ENCODE measurements at places on chromosomes 2 and 18.

DNA sequence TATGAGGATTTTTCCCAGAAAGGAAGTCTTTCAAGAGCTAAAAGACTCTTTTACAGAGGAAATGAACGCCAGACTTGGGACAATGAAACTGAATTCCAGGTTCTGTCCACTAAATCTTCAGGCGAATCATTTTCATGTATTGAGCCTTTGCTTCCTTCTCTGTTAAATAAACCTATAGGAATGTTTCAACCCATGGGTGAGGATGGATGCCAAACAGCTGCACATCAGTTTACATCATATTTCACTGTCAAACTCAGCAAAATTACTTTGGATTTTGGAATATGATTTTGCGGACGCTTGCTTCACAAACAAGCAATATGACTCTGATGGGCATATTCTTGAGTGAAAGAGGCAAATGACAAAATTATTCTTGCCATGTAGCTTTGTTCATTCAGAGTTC is 256.1 kb upstream of the ZNF521 start:
- no peak for DNase-seq

GRCh38 chr2:105394951-105395611 is 3.8 kb downstream of the FHL2 start:
- no peak for DNase-seq

DNA sequence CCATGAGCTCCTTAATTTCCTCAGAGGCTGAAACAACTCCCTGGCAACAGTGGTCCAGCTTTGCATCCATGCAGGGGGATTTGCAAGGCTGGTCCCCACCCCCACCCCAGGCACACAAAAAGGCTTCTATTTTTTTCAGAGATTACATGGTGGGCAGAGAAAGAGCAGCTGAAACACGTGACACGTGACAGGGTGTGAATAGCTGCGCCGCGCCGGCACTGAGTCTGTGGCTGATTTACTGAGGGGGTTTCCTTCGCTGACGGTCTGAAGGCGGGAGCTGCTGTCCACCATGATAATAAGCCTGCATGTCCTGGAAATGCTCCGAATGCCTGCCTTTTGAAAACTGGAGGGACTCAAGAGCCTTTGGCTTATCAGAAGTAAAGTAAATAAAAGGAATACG is 50.7 kb upstream of the APCDD1 start:
- no peak for DNase-seq

- DNase-seq = no peak
Measured at GRCh38 chr2:219405958-219406860, 12.0 kb upstream of the DES start.

DNA sequence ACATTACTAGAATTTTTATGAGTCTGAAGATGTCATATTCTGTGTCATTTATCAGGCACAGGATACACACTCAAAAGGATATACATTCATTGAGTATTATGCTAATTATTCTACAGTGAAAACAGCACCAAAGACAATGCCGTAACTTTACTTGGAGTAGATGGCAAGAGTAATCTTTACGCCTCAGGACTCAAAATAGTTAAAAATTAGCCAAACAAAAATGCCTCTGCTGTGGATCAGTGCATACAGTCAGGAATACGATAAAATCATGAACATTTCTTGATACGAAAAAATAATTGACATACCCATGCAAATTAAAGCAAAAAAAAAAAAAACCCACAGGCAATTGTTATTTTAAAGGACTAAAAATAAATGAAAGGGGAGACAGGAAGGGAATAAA is 129.7 kb downstream of the NETO1 start:
- no peak for DNase-seq

GRCh38 chr2:200655918-200656580 is 70.2 kb downstream of the AOX1 start:
- no peak for DNase-seq

GRCh38 chr18:46343931-46344372 is 239.8 kb downstream of the HAUS1 start:
- peak; percentile 6 for DNase-seq

DNA sequence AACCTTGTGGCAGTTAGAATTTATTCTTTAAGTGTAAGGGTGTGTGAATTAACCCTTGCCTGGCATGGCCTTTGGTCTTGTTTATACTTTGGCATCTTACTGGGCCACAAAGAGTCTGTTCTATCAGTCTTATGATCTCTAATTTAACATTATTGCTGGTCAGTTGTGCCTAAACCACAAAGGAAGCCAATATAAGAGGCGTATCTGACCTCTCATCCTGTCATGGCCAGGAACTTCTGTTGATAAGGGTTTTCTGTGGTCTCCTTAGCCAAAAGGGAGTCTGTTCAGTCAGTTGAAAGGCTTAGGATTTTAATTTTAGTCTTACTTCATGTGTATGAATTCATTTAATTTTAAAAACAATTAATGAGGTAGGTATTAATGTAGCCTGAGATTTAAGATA is 127.2 kb downstream of the LRRTM4 start:
- DNase-seq = no peak

DNA sequence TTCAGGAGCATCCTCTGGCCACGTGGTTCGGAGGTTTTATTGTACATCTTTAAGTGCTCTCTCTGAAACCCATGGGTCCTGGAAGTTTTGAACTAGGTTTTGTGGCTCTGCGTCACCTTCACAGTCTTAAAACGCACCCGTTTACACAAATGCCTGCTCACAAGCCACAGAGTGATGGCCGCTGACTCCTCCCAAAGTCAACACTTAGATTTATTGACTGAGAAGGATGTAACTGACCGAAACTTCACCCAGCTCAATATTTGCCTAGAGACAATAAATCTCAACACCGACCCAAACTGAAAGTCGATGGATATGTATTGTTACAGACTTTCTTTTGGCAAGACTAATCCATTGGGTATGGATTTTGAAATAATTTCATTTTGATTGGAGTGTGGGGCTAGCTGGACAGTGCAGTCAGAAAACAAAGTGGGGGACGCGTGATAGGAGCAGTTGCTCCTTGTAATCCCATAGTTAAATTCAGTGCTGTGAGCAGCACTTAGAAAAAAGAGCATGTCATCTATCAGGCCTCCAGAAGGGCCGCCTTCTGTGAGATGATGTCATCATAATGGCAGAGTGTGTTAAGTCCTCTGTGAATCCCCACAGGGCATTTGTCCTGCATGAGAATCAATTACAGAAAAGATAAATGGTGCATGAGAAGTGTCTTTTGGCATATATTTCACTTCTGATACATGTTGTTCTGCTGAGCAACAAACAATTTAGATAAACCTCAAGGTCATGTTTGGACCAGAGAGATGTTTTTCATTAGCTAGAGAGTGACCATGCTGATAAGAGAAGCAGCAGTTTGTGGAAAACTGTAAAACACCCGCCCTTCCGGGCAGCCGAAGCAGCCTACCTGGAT is 183.7 kb downstream of the INO80D start:
- DNase-seq = no peak

DNA sequence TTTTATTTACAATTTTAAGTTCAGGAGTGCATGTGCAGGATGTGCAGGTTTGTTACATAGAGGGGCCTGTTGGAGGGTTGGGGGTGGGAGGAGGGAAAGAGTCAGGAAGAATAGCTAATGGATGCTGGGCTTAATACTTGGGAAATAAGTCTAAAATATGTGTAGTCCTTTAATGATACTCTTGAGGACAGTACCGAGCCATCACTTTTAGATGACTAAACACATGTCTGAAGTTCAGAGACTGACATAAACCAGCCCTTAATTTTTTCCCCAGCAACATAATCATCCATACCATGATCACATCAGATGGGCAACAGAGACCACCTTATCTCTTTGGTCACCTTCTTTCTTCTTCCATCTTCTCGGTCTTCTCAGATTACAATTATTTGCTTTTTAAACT is 189.1 kb upstream of the COL3A1 start:
- DNase-seq = no peak

- no peak for DNase-seq
Measured at GRCh38 chr2:208311954-208312353, 45.9 kb downstream of the PIKFYVE start.

- DNase-seq = no peak
Measured at GRCh38 chr2:227374158-227374557, 4.9 kb downstream of the TM4SF20 start.

DNA sequence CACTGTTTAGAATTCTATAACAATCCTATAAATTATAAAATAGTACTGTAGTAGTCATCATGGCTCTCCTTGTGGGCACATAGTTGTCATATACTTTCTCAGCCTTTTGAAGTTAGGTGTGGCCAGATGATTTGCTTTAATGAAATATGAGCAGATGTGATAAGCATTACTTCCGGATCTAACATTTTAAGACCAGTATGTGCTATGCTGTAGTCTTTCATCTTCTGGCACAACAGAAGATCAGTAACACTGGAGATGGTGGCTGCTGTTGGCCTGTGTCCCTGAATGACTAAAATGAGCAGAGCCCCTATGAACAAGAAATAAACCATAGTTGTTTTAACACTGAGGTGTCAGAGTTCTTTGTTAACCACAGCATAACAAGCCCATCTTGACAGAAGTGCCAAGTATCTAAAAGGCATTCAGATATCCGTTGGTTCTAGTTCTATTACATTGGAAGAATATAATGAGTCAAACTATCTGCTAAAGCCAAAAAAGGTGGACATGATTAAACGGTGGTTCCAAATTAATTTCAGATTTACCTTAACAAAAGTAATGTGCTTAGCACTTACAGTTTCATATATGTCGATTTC is 6.3 kb downstream of the MEX3C start:
- DNase-seq = no peak

DNA sequence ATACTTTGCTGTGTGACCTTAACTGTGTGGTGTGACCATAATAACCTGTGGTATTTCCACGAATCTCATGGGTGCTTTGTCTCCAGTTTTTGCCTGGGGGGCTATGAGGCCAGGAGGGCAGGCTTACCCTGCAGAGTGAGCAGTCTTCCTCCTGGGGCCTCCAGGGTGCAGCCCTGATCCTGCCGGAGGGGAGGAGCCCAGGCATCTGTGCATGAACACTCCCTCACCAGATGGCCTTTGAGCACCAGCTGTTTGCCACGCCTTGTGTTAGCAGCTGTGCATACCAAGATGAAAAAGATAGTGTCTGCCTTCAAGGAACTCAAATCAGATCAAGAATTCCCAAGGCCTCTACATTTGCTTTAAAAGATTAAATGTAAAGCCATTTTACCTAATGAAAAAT is 75.0 kb upstream of the RBM44 start:
- no peak for DNase-seq

DNA sequence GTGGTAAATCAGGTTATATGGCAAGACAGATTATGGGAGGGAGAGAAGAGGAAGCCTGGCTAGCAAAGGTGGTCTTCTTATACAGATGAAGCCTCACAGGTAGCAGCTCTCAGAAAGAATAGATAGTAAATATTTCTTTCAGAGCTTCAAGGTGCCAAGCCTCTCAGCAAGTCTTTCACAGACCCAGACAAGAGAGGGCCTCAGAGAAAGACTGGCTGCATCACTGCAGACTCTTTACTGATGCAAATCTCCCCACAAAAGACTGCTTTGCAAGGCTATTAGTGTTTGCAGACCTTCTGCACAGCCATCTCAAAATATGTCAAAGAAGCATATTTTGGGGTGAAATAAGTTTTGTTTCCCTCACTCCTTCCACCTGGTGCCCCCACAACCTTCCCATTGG is 372.4 kb upstream of the RND3 start:
- DNase-seq = no peak

DNA sequence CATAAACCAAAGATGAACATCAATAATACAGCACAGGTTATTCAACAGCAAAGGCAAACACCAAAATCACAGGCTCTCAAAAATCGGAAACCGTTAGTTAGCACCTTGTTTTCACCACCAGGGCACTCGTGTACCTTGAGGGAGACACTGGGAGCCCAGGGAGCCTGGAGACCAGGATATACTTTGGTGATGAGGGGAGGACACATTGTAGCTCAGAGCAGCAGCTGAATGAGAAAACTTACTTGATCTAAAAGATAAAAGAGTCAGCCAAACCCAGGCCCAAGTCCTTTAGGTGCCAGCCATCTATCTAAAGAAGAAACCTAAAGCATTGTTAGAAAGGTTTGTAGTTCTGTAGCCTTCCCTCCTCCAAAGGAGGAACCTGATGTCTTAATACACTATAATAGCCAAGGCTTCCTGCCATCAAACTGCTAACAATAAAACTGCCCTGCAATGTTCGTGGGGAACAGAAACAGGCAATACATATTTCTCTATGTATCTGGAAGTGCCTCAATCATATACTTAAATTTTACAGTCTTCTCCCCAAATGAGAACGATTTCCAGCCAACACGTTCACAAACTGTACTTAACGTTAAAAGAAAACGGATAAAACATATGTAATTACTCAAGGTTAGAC is 19.3 kb downstream of the BCL11A start:
- DNase-seq = no peak

- no peak for DNase-seq
Measured at GRCh38 chr2:28610583-28611201, 114.8 kb downstream of the PLB1 start.

DNA sequence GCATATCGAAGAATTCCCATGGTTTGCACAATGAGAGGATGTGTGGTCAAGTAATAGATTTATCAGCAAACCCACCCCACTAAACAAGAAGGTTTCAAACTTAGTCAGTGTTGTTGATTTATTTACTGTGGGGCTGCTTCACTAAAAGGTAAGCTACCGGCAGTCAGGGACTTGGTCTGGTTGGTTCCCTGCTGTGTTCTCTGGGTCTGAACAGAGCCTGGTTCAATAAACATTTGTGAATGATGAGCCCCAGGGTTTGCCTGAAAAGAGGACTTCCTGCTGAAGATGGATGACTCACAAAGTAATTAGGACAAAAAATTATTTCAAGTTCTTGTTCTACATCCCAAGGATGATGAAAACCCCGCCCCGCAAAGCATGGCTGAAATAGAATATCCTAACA is 108.3 kb downstream of the SPP2 start:
- no peak for DNase-seq

GRCh38 chr18:21684731-21685130 is 19.8 kb downstream of the ABHD3 start:
- DNase-seq = no peak

GRCh38 chr2:7052404-7052803 is 135.2 kb downstream of the RNF144A start:
- no peak for DNase-seq

DNA sequence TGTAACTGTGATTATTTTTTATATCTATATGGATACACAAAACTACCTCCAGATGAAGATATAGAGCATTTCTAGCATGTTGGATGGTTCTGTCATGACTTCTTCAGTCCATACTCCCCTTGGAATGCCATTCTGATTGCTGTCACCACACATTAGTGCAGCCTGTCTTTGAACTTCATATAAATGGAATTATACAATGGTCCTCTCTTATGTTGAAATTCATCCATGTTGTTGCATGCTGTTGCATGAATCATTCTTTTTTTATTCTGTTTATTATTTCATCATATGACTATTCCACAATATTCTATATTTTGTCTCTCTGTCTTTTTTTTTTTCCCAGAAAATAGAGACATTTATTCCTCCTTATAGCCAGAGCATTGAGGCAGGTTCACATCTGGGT is 74.1 kb downstream of the OSBPL6 start:
- DNase-seq = no peak

- no peak for DNase-seq
Measured at GRCh38 chr18:79685971-79686370, 6.4 kb downstream of the CTDP1 start.

- no peak for DNase-seq
Measured at GRCh38 chr2:154455166-154455565, 243.3 kb upstream of the KCNJ3 start.
